ENCODE measurements at places on chromosomes 6 and 20.
A peak's percentile ranks its signal among the peaks of the same experiment; 100 is the strongest.

DNA sequence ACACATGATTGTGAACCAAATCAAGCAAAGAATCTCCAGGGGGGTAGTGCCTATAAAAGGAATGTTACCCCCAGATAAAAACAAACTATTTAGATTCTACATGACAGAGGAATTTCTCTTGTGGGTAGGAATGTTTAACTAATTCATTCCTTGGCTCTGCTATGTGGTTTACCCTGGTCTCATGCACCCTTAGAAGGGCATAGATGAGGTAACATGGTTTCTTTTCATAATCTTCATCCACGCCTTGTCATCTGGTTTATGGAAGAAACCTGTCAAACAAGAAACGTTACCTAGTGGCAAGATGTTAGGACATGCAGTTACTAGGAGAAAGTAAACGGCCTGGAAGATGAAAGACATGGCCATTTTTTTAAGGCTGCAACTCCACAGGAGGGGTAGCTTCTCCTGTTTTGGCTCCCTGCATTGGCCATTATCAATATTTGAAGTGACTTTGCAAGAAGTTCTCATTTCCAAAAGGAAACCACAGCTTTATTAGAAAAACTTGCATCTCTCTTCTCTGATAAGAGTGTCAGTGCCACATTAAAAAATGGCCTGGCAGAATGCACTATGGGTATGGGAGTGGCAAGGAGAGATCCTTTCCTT is 45.5 kb downstream of the STX11 start:
- DNase-seq = no peak

DNA sequence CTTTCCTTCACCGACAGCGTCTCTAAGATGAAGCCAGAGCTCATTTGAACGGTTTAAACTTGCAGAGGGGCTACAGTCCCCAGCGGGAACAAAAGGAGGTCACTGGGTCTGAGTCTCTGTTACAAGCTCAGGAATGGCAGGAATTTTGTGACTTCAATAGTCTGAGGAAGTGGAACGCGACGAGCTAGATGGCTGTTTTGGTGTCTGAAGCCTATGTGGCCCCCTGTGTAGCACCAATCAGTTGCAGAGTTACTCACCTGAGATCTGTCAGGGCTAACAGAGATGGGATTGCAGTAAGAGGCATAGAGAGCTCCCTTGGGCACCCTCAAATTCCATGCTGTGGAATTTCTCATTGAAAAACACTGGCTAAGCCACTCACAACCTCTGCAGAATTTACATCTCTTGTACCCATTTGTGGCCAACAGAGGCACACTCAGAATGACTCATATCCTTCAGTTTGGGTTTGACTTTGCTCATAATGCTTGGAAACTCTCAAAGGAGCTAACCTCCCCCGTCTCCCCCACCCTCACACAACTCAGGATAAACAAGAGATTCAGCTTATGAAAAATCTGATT is 7.1 kb upstream of the TCP11 start:
- DNase-seq = no peak

DNA sequence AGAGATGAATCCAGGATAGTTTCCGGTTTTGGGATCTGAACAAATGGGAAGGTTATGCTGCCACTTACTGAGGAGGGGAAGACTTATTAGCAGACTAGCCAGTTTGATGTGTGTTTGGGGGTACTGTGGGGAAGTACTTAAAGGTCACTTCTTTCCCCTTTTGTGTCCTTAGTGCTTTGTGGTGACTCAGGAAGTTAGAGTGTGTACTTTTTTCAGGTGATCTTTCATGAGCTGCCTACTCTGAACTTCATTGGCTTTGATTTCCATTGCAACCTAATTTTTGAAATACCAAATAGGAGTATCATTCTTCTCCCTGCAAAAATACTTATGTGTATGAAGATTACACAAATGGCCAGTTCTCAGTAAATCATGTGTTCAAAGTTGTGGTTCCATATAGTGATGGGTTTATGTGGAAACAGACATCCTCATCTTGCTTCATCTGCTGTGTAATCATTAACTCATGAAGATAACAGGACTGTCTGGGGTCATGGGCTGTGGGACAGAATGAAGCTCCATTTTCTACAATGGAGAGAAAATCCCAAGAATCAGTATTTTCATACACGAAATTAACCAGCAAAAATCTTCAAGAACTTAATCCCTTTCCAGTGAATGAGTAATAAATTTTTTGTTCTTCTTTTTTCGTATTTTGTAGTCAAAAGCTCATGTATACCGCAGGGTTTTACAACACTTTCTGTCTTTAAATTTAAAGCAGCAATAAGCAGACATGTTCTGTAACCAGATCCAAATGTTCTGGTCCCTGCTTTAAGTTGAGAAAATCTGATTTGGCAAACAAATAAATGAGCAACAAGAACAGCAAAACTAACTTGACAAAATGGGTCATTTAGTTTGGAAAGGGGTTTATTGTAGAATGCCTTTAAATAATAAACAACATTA is 272.2 kb upstream of the FLRT3 start:
- DNase-seq = no peak

DNA sequence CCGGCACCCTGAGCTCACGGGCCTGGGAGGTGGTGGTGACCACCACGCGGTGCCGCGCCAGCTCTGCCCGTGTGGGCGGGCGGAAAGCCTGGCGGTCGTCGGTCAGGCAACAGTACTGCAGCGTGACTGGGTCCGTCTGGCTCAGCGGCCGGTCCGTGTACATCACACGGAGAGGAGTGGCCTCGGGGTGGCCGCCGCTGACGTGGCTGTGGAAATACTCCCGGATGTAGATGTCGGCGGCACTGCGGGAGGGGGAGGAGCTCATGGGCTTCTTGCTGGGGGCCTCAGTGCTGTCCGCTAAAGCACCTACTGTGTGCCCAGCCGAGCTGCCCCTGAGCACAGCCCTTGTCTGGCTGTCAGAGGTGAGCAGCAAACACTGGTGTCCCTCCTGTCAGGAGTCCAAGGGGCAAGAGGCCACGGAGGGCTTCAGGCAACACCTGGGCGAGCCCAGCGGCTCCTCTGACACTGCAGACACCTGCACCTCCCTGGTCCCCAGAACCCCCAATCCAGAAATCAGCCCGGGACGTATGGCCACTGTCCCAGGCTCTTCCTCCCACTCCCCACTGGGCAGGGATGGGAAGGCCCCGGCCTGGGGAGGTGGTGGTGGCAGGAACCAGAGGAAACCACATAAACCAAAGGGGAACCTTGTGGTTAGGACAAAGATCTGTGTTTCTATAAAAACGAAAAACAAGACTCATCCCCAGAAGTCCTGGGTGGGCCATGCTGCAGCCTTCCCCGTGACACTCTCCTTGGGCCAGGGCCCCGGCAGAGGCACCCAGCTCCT is 6.5 kb downstream of the HELZ2 start:
- DNase-seq = peak; percentile 92

GRCh38 chr20:40890181-40890580 is 138.4 kb upstream of the TOP1 start:
- DNase-seq = peak; percentile 62

DNA sequence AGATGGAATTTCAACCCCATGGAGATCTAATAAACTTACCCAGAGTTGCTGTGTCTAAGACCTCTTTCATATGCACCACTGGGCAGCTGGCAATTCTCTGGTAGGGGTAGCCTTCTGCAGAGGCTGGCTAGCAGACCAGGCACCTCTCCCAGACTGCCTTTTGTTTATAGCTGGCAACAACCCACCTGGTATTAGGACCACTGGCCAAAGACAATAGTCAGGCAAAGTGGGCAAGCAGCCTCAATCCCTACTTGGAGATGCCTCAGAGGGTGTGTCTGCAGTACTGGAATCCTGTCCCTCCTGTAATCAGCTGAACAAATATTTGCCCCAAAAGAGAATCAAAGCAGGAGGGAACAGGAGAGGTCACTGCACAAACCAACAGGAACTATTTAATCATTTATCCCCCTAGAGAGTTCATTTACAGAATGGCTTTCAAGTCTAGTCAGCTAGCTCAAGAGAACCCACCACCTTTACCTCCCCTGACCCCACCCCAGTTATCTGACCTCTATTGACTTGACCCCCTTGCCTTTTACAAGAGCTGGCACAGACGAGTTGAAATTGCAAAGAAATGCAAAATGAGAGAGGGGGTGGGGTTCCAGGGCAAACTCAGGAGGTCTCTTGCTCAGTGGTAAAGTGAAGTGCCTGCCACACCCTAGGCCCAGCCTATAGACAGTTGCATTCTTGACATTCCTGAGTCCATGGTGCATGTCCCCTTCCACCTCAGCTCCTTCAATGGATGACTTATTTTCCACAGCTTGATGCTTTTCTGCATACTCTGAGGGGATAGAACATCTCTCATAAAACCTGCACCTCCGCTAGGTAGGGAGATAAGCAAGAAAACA is 2.8 kb downstream of the BCL2L1 start:
- DNase-seq = no peak

- DNase-seq = no peak
Measured at GRCh38 chr6:10962673-10963072, 75.8 kb downstream of the SYCP2L start.

GRCh38 chr6:38599261-38599660 is 40.5 kb downstream of the BTBD9 start:
- no peak for DNase-seq

GRCh38 chr6:143260857-143261256 is 189.6 kb downstream of the ADAT2 start:
- DNase-seq = no peak

Measured in suppressor macrophage (primary cell).